Stimulated activated CD4-positive, alpha-beta T cell treated with anti-CD3 and anti-CD28 coated beads, Interleukin-15, amount 100 ng/mL, for 1 hour (primary cell): ENCODE measurements at places on chromosomes 7 and 10.

- DNase-seq, result no peak
Observed at GRCh38 chr10:100993986-100994708, 5.5 kb upstream of the LZTS2 start.

DNA sequence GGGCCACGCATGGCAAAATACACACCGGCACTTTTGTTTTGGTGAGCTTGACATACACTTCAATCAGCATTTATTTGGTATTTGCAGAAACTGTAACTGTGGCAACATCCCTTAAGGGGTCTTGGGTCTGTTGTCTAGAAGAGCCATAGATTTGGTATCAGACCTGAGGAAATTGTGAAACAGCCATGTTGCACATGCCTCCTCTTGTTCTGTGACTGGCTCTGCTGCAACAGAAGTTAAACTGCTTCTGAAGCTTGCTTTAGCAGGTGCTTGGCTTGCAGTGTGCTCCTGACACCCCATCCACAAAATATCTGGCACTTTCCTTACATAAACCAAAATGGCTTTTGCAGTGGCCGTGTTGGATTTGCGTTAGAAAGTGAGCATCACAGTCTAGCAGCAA lies 247.3 kb downstream of the GATA3 start:
- no peak for DNase-seq

DNA sequence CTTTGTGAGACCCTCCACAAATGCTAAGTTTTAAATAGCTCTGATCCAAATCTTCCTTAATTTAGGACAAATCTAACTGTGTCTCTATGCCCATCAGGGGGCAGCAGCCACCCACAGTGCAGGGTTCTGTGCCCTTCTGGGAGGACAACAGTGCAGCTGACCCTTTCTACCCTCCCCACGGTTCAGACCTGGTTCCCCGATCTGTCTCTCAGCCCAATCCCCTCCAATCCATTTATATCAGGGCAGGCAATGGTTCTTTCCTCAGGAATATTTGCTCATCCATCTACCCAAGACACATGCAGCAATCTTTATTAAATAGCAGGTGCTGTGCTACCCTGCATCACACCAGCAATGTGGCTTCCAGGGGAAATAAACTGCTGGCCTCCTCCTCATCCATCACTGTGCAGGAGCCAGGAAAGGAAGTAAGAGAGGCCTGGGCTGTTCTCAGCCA lies 4.0 kb upstream of the RBM28 start:
- DNase-seq, result peak; percentile 44

DNA sequence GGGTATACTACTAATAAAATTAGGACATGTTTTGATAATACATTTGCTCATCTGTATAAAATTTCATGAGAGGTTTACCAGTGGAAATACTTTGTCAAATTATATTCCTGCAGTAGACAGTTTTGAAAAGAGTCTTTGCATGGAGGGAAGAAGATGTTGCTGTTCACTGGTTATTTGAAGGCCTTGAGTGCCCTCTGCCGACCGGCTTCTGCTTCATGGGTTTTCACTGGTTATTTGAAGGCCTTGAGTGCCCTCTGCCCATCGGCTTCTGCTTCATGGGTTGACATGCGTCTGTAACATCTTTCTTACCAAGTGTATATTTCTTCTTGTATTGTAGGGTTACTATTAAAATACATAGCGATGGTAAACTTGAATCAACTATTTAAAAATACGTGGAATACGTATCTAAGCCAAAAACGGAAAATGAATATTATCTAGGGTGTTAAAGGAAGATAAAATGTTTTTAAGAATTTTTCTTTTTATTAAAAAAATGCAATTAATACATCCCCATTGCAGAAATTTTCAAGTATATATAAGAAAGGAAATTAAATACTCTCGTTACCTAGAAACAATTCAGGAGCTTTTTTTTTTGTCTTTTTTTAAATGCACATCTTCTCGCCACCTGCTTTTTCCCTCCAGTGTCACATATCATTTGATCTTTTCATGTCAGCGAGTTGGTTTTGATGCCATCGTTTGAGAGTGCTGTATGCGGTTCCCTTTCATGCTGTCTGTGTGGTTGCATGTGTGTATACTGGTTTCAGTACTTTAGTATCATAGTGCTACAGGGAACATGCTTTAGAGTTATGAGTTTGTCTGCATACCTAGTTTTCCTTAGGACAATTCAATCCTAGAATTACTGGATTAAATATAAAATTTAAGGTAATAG lies 73.4 kb downstream of the SHH start:
- no peak for DNase-seq

DNA sequence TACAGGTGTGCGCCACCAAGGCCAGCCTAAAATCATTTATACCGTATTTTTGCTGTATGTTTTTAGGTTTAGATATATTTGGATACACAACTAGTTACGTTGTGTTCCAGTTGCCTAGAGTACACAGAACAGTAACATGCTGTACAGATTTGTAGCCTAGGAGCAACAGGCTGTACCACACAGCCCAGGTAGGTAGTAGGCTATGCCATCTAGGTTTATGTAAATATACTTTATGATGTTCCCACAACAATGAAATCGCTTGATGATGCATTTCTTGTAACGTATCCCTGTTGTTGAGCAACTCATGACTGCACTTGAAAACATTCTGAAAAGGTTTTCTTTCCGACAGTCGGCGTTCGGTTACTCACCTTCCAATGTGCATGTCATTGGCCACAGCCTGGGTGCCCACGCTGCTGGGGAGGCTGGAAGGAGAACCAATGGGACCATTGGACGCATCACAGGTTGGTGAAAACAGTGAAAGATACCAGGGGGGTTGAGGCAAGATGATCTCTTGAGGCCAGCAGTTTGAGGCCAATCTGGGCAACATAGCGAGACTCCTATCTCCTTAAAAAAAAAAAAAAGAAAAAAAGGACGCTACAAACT lies 7.7 kb downstream of the PNLIP start:
- no peak for DNase-seq

- DNase-seq, result no peak
Observed at GRCh38 chr10:52918714-52919305, 146.2 kb upstream of the MBL2 start.

DNA sequence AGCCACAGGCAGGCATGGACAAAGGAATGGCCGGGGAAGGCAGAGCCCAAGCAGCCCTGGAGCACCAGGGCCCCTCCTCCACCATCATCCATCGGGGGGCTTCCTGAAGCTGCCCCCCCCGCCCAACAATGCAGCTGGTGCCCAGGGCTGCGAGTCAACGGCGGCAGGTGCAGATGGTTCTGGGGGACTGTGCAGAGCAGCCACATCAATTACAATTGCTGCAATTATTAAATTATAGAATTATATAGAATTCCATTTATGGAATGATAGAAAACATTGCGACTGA lies 28.3 kb downstream of the EBF3 start:
- DNase-seq, result no peak

- DNase-seq, result no peak
Observed at GRCh38 chr7:108947526-108947925, 377.9 kb downstream of the DNAJB9 start.

DNA sequence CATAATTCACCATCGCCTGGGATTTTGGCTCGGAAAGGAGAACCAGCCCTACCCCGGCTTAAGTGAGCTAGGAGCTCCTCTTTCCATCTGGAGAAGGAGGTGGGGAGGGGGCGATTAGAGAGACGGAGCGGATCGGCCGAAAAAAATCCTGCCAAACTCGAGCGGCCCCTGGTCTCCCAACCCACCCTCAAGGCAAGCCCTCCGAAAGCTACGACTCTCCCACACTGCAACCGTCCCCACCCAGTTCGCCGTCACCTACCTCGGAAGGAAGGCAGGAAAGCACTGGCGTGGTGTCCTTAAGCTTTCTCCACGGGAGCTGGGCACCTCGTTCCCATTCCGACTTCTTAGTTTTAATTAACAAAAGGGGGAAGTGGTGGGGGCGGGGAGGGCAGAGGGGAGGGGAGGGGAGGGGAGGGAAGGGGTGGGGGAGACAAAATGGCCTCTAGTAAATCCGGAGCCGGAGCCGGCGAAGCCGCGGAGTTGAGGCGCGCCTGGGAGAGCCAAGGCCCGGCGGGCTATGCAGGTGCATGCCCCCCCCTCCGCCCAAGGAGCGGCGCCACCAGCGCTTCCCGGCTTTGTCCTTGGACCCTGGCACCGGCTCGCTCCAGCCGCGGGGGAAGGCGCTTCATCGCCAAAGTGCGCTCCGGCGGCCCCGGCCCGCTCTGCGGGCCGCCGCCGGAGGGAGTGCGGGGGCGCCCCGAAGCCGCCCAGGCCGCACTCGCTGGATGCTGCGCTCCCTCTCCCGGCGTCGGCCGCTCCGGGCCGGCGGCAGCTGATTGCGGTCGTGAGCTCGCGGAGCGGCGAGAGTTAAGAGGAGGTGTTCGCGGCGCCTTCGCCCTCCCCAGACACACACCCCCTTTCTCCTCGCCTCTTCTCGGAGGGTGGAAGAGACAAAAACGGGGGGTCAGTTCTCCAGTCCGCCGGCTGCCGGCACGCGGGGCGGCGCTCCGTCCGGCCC lies at the start of gene LRRC4:
Gene LRRC4 (minus strand): TSS at position 784 of the 958 bp plus-strand sequence. CDS start 797 bp downstream, outside the sequence.
- DNase-seq, result no peak

DNA sequence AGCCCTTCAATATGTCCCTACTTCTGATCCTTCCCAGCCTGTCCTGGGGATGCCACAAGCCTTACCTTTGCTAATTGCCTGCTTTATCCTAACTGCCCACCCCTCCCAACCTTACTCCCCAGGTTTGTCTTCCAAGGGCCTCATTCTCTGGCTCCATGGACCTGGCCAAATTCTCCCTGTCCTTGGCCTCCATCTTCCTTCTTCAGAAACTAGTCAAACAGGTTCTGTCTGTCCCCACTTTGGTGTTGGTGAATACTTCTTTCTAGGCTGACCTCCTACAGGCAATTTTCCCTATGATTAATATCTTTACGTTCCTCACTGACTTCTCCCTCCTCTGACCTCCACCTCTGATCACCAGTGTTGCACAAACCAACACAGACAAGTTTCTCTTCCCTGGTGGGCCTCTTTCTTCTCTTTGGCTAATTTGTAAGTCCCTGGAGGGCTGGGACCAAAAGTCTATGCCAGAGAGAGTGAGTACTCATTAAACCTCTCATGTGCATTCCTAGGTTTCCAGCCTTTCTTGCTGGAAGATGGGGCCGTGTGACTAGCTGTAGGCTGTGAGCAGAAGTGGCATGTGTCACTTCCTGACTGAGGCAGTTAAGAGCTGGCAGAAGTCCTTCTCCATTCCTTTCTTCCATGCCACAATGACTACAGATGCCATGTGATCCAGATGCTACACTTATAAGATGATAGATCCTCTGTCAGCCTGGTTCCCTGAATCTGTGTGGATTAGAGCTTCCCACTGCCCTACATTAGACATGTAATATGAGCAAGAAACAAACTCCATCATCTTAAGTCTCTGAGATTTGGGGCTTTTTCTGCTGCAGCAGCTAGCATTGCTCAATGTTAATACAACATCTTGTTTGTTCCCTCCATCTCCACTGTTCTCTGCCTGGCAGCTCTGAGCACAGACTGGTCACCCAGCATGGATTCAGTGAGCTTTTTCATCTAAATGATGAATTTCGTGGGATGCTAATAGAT lies 382.7 kb downstream of the RPS24 start:
- no peak for DNase-seq

- DNase-seq, result no peak
Observed at GRCh38 chr7:100893318-100893895, 2.3 kb downstream of the ACHE start.

GRCh38 chr7:141231018-141231792 lies 157.3 kb downstream of the TMEM178B start:
- no peak for DNase-seq

- no peak for DNase-seq
Observed at GRCh38 chr7:96998333-96998732, 7.0 kb upstream of the DLX6 start.

- DNase-seq, result no peak
Observed at GRCh38 chr7:103524042-103524907, 78.3 kb upstream of the SLC26A5 start.

DNA sequence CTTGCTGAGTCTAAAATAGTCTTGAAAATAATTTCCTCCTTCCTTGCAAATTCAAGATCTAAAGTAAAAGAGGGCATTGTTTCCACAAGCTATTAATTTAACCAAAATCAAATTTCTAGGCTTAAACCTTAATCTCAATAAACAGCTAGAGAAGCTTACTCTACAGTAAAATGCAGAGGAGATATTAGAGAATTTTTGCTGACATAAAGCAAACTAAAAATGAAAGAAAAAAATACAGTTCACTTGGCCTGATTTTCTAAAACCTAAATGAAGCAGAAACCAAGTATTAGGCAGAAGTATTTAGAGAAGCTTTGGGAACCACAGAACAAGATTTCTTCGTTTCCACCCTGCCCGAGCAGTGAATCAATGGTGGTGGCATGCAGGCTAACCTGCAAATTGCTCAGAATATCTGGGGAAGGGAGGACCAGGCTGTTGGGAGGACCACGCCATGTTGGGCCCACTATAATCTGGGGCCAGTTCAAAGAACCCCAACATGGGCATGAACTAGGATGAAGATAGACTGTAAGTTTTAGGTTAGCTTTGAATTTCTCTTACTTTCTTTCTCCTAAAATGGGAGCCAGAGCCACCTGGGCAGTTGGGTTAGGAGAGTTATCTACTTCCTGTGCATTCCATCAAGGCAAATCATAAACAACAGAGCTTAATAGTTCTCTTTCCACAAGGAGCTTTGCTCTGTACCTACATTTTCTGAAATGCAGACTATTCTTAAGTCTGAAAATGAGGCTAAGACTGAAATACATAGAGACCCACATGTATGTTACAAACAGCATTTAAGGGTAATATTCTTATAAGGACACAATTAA lies 4.1 kb downstream of the LAMB1 start:
- DNase-seq, result no peak

GRCh38 chr10:132365102-132365501 lies 31.9 kb upstream of the PWWP2B start:
- DNase-seq, result no peak

- DNase-seq, result no peak
Observed at GRCh38 chr7:149680331-149681025, 92.9 kb downstream of the ZNF467 start.

- DNase-seq, result no peak
Observed at GRCh38 chr7:156751319-156751718, 110.7 kb downstream of the RNF32 start.

GRCh38 chr10:129381741-129382140 lies 85.3 kb upstream of the MGMT start:
- no peak for DNase-seq

- no peak for DNase-seq
Observed at GRCh38 chr7:37311355-37311754, 137.3 kb downstream of the ELMO1 start.
